ENCODE measurements at places on chromosomes 4 and X.

- no peak for DNase-seq
These were observed 60.3 kb downstream of the DLG3 start for GRCh38 chrX:70504772-70505450.

- no peak for DNase-seq
These were observed 5.1 kb downstream of the CXCL9 start for GRCh38 chr4:76002176-76002575.

- DNase-seq, result no peak
These were observed 84.9 kb upstream of the SPANXB1 start for GRCh38 chrX:140917354-140918115.

DNA sequence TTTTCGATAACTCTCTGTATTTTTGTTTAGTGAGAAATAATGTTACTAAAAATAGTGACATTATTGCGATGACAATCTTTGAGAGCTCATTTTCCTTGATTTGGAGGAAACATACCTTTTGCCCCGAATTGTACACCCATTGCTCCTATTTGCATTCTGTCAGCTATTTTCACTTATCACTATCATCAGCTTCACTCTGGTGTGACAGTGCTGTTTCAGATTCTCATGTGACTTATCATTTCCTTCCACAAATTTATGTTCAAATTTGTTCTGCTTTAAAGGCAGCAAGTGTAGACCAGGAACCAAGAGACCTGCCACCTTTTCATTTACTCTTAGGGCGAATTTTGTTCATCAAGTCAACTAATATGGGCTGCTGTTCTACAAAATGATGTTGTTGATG lies 179.4 kb downstream of the RBM46 start:
- DNase-seq, result no peak

- DNase-seq, result no peak
These were observed 769 bp downstream of the TCEAL1 start for GRCh38 chrX:103629318-103630170.

DNA sequence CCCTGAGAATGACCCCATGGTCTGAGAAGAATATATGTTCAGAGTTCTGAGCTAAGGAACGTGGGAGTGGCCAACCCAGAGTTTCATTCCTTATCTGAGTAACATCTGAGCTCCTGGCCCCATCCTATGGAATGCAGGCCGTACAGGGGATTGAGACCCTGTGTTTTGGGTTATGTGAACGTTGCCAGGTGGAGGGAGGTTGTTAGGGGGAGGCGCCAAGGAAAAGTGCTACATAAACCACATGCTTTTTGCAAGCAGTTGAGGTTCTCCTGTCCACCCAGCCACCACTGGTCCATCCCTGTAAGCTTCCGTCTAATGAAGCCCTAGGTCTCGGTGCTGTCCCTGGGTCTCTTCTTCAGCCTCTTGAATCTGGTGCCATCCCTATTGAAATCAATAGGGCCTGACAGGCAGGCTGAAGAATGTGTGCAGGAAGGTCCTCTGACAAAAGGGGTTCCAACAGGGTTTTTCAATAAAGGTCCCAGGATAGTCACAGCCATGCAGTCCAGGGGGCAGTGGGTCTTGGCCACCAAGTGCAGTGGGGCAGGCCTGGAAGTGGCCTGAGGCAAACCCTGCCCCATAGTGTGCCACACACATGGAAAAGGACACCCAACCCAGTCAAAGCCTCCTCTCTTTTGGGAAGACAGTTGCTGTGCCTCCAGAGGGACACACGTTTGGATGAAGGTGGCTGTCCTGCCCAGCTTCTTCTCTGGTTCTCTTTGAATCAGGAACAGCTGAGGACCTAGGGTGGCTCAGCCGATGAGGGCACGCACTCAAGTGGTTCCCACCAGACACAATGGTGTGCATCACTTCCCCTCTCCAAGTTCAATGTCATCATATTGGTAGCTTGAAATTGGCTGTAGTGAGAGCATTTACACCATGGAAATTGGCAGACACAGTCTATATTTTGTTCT lies 53.5 kb downstream of the HTRA3 start:
- DNase-seq, result no peak

DNA sequence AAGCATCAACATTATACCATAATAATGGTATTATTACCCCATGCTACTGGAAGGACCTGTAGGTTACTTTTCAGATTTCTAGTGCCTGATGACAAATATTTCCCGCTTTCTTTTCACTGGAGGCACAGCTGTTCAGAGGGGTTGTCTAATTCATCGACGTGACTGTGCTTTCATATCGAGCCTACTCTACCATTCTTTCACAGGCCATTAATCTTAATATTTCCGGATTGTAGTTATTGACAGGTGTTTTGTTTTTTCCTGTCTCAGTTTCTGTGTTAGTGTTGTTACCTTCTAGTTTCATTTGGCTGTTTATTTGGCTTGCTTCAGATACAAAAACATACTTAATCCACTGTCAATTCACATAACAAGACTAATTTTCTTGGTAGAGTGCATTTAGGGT lies 330.9 kb downstream of the SPOCK3 start:
- DNase-seq, result no peak

DNA sequence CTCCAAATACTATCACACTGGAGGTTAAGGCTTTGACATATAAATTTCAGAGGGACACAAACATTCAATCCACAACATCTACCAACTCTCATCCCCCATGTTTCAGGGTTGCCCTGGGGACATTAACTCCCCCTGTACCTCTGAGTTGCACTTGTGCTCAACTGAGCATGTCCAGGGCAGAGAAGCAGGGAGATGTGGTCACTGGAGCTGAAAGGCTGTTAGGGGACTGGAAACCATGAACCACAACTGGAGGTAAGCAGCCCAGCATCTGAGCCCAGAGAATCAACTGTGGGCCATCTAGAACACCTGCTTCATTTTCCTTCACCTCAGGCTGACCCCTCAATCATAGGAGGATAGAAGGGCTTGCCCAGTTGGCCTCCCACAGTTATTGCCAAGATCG lies 641.1 kb downstream of the MID1IP1 start:
- no peak for DNase-seq

GRCh38 chrX:154890990-154891639 lies 5.0 kb downstream of the F8A1 start:
- no peak for DNase-seq

- no peak for DNase-seq
These were observed 109.4 kb upstream of the MAP3K15 start for GRCh38 chrX:19624739-19625138.

- DNase-seq, result no peak
These were observed 7.7 kb downstream of the HAND2 start for GRCh38 chr4:173522160-173522950.

- DNase-seq, result no peak
These were observed 22.1 kb upstream of the SOWAHD start for GRCh38 chrX:119736206-119736764.

DNA sequence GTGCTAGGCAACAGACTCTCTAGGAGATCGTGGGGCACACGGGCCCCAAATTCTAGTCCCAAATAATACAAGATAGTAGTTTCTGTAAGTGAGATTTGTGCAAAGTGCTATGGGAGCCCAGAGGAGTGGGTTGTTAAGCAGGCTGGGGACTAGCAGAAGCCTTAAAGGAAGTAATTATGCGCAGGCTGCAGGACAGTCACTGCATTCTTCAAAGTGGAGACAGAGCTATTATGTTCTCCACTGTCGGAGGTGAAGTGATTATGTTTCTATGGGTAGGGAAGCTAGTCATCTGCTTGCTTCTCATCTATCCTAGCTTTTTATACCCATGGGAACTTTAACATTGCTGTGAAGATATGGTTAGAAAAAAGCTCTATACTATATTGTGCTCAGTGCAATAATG lies 154.2 kb downstream of the CPE start:
- no peak for DNase-seq

DNA sequence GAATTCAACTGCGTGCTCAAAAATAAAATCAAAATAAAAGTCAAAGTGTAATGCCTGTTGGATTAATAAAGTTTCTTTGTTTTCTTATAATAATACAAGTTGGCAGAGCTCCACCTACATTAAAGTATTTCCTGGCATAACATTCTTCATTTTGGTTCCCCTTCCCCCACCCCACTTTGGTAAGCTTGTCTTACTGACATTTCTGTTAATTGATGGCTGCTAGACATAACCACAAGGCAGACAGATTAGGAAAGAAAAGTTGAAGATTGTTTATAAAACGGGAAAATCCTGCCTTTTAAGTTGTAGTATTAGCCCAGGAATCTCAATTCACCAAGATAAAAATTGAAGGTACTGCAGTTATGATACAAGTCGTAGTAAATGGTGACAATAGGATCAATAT lies 246.5 kb upstream of the RPS6KA3 start:
- DNase-seq, result no peak

DNA sequence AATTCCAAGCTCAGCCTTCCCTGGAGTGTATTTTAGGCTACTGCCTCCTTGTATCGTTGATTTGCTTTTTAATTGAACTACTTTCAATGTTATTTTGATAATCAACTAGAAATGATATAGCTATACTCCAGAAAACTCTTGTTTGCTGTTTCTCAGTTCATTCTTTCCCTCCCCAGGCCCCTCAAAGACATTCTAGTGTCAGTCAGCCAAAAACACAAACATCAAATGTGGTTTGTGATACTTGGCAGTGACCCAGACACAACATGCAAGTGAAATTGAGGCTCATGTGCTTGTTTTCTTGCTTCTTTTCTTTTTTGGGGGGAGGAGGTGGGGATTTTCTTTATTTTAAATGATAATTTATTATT lies 7.6 kb downstream of the FAT4 start:
- DNase-seq, result no peak

- DNase-seq, result no peak
These were observed 40.8 kb downstream of the DCTD start for GRCh38 chr4:182876427-182876826.

GRCh38 chrX:1894740-1895139 lies 279.9 kb downstream of the ASMT start:
- DNase-seq, result no peak

- no peak for DNase-seq
These were observed 424.4 kb upstream of the FAM241A start for GRCh38 chr4:111720866-111721265.

GRCh38 chr4:179124957-179125356 lies 1682.7 kb upstream of the AGA start:
- no peak for DNase-seq

DNA sequence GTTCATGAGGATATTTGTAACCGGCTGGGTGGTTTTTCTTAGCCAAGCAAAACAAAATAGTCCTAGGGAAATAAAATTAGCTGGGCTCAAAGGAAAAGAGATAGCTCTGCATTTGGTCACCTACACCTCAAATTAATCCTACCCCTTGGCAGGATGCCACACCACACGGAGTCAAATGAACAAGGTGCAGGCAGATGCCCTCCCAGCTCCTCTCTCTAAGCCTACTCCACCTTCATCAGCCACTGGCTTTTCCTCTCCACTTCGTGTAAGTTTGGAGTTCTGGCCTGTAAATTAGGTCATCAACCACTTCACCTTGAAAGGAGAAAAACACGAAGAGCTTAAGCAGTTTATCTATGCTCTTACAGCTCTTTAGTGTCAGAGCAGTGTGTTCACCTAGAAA lies 1.4 kb downstream of the DDIT4L start:
- DNase-seq, result no peak

GRCh38 chr4:183758758-183759447 lies 99.8 kb downstream of the TRAPPC11 start:
- no peak for DNase-seq

GRCh38 chr4:150647008-150647407 lies 65.1 kb downstream of the MAB21L2 start:
- no peak for DNase-seq
